ENCODE measurements at places on chromosomes 13 and 19. TPM values are rescaled to one million over a fixed set of nuclear protein-coding genes. Genes with fewer than 3 reads are reported as not detected.

PLPPR2 gene
- 47.6 TPM for polyA plus RNA-seq

KCNN1 gene
- 9.9 TPM for polyA plus RNA-seq

WDR62 gene
- 0.84 TPM for polyA plus RNA-seq

ZNF578 gene
- polyA plus RNA-seq = 0.47 TPM

ZNF14 gene
- polyA plus RNA-seq = 8.2 TPM

GARIN5A gene
- polyA plus RNA-seq = 6.5 TPM

HS6ST3 gene
- 10.9 TPM for polyA plus RNA-seq

PSG6 gene
- not detected for polyA plus RNA-seq

PRR12 gene
- polyA plus RNA-seq = 1.2 TPM

PRODH2 gene
- not detected for polyA plus RNA-seq

SMIM44 gene
- not detected for polyA plus RNA-seq

CADM4 gene
- 220 TPM for polyA plus RNA-seq

APOC4 gene
- not detected for polyA plus RNA-seq

ZNF175 gene
- 10.9 TPM for polyA plus RNA-seq

OR4F17 gene
- 0.90 TPM for polyA plus RNA-seq

ZNF429 gene
- polyA plus RNA-seq = 54.1 TPM

TEX101 gene
- not detected for polyA plus RNA-seq

UPK1A gene
- not detected for polyA plus RNA-seq

PALM3 gene
- not detected for polyA plus RNA-seq

CEACAM18 gene
- polyA plus RNA-seq = not detected

PTH2 gene
- polyA plus RNA-seq = not detected

ZNF835 gene
- not detected for polyA plus RNA-seq

WDR88 gene
- polyA plus RNA-seq = not detected

SYT5 gene
- 210 TPM for polyA plus RNA-seq

ZNF581 gene
- 15.3 TPM for polyA plus RNA-seq

SLC15A1 gene
- not detected for polyA plus RNA-seq

KIR2DL1 gene
- polyA plus RNA-seq = not detected

SCEL gene
- not detected for polyA plus RNA-seq

CUL4A gene
- 85.1 TPM for polyA plus RNA-seq

IPO5 gene
- polyA plus RNA-seq = 83.4 TPM

FPR3 gene
- polyA plus RNA-seq = not detected

KLF5 gene
- polyA plus RNA-seq = 0.14 TPM

ZNF90 gene
- polyA plus RNA-seq = 3.1 TPM

MAG gene
- not detected for polyA plus RNA-seq

ZNF324B gene
- 10.4 TPM for polyA plus RNA-seq

SMIM24 gene
- polyA plus RNA-seq = not detected

URAD gene
- polyA plus RNA-seq = not detected

ZNF177 gene
- polyA plus RNA-seq = 61.1 TPM

APC2 gene
- 79.7 TPM for polyA plus RNA-seq

TUBA3C gene
- not detected for polyA plus RNA-seq

FKBP8 gene
- 205 TPM for polyA plus RNA-seq

IZUMO2 gene
- polyA plus RNA-seq = not detected

CD79A gene
- 0.40 TPM for polyA plus RNA-seq

ZNF865 gene
- 2.1 TPM for polyA plus RNA-seq

OR7A5 gene
- polyA plus RNA-seq = not detected

LGALS4 gene
- 1.3 TPM for polyA plus RNA-seq

PBX4 gene
- 8.1 TPM for polyA plus RNA-seq

SERPINE3 gene
- not detected for polyA plus RNA-seq

All from neural cell (in vitro differentiated cells).